Activated T-cell treated with anti-CD3 and anti-CD28 coated beads for 1 hour (primary cell): ENCODE measurements at places on chromosomes 1 and 21.

GRCh38 chr21:42089093-42089631 lies 18.0 kb downstream of the UMODL1 start:
- DNase-seq: no peak

DNA sequence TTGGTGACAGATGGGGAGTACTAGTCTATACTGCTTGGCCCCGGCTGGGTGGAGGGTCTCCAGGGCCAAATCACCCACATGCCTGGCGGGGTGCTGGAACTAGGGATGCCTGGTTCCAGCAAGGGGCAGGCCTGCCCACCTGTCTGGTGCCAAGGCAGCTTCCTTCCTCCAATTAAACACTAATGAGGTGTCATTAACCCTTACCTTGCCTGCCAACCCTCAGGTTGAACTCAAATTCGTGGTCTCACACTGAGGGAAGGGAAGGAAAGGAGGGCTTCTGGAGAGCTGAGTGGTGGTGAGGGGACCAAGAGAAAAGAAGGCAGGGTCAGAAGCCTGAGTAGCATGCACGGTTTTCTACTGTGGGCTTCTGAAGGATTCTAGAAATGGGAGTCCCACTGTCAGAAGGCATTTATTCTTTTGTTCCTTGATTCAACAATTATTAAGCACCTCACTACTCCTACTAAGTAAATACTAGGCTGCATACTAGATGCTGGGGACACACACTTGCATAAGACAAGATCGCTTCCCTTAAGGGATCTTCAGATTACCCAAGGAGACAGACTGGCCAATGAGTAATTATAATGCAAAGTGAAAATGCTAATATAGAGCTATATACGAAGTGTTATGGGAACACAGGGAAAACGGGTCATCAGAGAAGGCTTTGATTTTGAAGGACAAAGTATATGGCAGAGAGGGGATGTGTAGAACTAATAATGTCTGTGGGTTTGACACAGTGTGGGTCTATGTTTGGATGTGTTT lies 5.9 kb upstream of the EFNA3 start:
- no peak for DNase-seq

GRCh38 chr21:30447056-30447455 lies 7.0 kb downstream of the KRTAP15-1 start:
- no peak for DNase-seq

GRCh38 chr1:204947338-204947737 lies 76.7 kb downstream of the NFASC start:
- no peak for DNase-seq

DNA sequence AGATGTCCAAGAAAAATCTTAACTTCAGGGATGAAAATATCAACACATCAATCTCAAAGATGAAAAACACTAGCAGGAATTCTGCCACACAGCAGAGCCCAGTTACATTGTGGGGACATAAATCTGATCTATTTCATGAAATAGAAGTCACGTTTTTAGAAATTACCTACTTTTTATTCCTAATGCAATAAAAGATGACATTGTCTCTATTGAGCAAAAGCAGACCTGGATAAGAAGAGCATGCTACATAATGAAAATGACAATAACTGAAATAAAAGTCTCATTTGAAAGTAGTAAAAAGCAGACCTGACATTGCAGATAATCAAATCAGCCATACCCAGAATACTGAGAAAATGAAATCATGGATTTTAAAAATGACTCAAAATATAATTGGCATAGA lies 156.8 kb downstream of the NTNG1 start:
- no peak for DNase-seq

GRCh38 chr21:16082038-16082816 lies 352.4 kb downstream of the USP25 start:
- DNase-seq: no peak

DNA sequence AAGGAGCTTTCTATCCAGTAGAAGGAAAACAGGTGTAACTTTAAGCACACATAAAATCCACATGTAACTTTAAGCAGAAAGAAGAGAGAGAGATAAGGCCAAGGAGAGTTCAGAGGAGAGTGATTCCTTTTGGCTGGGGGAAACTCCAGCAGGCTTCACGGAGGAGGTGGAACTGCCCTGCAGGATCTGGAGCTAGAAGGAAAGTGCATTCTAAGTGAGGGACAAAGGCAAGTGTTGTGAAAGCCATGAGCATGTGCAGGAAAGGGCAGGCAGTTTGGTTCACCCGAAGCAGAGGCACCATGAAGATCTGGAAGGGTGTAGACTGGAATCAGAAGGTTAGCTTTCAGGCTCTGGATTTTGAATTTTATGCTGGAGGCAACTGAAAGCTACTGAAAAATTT lies 46.3 kb downstream of the GADD45A start:
- DNase-seq: no peak

GRCh38 chr1:207823880-207824566 lies 72.2 kb downstream of the CD46 start:
- DNase-seq: peak; percentile 50

GRCh38 chr1:60271041-60271440 lies 197.5 kb upstream of the C1orf87 start:
- DNase-seq: no peak

- no peak for DNase-seq
These were observed 11.0 kb downstream of the OR2M5 start for GRCh38 chr1:248155927-248156326.

DNA sequence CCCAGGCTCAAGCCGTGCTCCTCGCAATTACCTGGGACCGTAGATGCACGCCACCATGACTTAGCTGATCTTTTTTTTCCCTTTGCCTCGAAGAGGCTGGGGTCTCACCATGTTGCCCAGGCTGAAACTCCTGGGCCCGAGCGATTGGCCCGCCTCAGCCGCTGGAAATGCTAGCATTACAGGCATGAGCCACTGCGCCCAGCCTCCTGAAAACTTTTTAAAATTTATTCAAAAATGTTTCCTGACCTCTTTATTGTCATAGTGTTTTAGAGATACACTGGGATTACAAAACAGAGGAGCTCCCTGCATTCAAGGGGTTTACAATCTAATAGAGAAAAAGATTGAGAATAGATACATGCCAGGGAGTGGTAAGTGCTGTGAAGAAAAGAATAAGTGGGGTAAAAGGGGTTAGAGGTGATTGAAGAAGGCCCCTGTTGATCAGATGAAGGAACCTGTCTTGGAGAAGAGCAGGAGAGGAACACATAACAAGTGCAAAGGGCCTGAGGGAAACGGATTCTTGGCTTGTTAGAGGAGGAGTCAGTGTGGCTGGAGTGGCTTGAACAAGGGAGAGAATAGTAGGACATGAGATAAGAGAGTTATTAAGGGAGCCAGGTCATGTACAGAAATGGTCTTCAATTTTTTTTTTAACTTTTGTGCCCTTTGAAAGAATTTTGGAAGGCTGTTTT lies 1.7 kb upstream of the TRIM33 start:
- DNase-seq: no peak

- no peak for DNase-seq
These were observed 408.4 kb downstream of the NTNG1 start for GRCh38 chr1:107549152-107549810.

GRCh38 chr1:221315330-221315729 lies 426.6 kb downstream of the DUSP10 start:
- no peak for DNase-seq

DNA sequence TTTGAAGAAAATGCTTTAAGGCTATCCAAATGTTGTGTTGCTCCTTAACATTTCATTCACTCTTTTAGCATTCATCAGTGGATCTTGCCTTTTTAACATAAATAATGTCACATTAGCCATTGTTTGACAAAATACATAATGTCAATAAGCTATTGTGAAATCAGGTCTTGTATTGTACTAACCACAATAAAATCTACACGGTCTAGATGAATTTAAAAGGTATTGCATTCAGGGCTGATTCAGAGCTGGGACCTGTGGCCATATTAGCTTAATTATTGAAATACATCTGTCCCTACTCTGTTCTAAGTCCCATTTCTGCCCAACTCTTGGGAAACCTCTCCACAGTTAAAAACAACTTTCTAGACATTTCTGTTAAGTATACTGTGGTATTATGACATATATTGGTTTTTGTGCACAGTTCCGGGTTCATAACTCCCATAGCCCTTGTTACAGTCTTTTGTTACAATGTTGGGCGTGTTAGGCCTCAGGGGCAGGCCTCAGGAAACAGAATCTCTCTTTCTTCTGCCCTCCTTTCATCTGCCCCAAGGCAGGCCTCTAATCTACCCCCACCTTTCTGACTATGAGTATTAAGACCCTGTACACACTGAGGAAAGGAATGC lies 44.7 kb upstream of the CITED4 start:
- DNase-seq: no peak

DNA sequence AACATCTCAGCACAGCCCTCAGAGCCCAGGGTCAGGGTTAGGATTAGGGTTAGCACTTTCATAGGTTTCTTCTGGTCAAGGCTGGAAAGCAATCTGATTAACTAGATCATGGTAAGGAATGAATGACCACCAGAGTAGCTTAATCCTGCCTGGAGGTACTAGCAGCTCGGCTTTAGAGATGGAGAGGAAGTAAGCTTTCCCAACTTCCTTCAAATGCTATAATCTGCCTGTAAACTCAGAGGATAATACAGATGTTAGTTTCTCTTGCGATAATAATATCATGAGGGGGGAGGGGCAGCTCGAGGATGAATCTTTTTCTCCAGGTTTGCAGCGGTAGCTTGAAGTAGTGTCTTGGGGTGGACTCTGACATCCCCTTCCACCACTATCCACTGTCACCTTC lies 194.9 kb downstream of the HIVEP3 start:
- no peak for DNase-seq

GRCh38 chr1:181318022-181318857 lies 165.1 kb upstream of the CACNA1E start:
- DNase-seq: no peak

GRCh38 chr1:35030338-35030737 lies 1.4 kb downstream of the ZMYM6 start:
- DNase-seq: no peak

DNA sequence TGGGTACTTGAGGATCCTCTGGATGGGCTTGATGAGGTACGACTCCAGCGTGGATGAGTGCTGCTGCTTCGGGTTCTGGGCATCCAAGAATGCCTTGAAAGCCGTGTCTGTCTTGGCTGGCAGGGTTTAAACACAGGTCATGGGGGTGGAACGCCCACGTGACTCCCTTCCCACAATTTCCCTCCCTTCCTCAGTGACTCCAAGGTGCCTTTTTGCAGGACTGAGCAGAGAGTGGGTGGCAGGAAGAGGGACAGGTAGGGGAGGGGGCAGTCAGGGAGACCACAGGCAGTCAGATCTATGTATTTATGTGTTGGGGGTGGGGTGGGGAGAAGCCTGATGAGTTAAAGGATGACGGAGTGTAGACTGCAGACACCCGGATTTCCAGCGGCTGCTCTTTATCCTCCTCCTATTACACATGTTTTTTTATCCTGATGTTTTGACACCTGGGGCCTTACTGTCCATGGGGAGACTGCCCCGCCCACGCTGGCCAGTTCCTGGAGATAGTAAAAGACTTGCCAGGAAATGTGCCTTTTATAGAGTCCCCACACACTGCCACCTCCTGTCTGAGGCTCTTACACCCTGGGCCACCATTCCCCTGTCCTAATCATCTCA lies 103.2 kb upstream of the KRTAP19-8 start:
- no peak for DNase-seq

GRCh38 chr21:38760017-38760761 lies 45.5 kb upstream of the ETS2 start:
- DNase-seq: no peak

DNA sequence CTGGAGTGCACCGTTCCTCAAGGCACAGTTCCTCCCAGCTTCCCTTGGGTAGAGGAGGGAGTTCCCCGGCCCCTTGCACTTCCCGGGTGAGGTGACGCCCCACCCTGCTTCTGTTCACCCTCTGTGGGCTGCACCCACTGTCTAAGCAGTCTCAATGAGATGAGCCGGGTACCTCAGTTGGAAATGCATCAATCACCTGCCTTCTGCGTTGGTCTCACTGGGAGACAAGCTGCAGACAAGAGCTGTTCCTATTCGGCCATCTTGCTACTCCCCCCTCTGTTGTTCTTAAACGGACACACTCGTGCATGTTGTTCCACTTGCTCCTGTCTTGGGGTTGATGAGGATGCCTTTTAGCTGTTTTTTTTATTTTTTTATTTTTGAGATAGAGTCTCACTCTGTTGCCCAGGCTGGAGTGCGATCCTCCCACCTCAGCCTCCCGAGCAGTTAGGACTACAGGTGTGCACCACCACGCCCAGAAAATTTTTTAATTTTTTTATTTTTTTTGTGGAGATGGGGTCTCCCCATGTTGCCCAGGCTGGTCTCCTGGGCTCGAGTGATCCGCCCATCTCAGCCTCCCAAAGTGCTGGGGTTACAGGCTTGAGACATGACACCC lies 3.0 kb upstream of the MORC3 start:
- DNase-seq: no peak

GRCh38 chr1:94716965-94717364 lies 103.2 kb upstream of the SLC44A3 start:
- DNase-seq: no peak

DNA sequence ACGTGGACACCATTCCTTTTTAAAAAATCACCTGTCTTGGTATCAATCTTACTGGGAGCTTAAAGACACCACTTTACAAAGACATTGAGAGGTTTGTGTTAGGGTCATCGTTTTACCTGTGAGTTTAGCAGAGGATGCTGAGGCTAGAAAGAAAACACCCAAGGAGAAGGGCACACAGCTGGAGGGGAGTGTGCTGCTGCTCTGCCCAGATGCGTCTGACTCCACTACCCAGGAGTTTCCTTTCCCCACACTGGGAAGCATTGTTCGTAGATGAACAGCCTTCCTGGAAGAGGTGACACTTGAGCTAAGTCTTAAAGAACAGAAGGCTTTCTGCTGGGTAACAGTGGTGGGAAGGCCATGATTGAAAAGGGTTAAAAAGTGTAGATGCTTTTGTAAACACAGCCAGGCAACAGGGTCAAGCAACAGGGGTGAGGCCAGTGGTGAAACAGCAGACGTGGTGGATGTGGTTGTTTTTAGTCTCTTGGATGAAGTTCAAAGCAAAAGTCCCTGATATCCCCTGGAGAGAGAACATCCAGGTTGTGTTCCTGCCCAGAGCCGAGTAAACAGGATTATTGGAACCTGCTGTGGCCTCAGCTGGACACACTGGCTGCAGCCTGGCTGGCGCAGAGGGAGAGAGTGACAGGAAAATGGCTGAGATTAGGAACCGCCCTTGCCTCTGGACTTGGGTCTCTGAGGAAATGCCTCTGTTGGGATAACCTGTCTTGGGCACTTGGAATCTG lies 198.6 kb upstream of the JUN start:
- no peak for DNase-seq

GRCh38 chr1:181482521-181483284 lies 614 bp upstream of the CACNA1E start:
- DNase-seq: no peak

GRCh38 chr1:89757532-89757931 lies 63.3 kb upstream of the LRRC8D start:
- no peak for DNase-seq

GRCh38 chr21:29104239-29104708 lies 26.2 kb upstream of the MAP3K7CL start:
- DNase-seq: no peak

DNA sequence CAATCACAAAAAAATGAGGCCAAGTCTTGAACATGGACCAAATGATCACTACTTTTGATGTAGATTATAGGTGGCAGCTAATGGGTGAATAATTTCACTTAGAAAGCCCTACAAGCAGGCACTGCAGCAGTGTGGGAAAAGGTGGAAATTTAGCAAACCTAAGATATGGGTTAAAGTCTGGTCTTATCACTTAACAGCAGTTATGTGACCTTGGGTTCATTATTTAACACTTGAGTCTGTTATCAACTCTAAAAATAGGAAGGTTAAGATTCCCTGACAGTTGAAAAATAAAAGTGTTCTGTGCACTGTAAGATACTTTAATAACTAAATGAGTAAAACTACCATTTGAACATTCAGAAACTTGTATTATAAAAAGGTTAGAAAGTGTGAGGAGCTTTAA lies 47.5 kb downstream of the SSX2IP start:
- no peak for DNase-seq
